ENCODE measurements at places on chromosomes 16 and 17.

GRCh38 chr17:73281928-73282327, 20.2 kb upstream of the CPSF4L start:
- no peak for DNase-seq

GRCh38 chr17:57256708-57257112, 387 bp downstream of the MSI2 start:
- DNase-seq: peak; percentile 54

GRCh38 chr17:16438173-16438556, 22.8 kb downstream of the TRPV2 start:
- no peak for DNase-seq

GRCh38 chr17:52376137-52376536, 217.6 kb upstream of the CA10 start:
- no peak for DNase-seq

DNA sequence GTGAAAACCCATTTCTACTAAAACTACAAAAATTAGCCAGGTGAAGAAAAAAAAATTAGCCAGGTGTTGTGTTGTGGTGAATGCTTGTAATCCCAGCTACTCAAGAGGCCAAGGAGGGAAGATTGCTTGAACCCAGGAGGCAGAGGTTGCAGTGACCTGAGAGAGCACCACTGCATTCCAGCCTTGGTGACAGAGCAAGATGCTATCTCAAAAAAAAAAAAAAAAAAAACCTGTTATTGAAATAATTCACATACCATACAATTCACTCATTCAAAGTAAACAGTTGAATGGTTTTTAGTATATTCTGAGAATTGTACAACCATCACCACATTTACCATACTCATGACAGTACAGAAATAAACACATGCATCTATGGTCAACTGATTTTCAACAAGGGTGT, 31.0 kb downstream of the ZNRF1 start:
- no peak for DNase-seq

GRCh38 chr16:85913688-85914422, 14.9 kb downstream of the IRF8 start:
- DNase-seq: no peak

GRCh38 chr17:75262112-75262606, 480 bp downstream of the MRPS7 start:
- no peak for DNase-seq

- DNase-seq: no peak
These were observed 27.6 kb downstream of the CCDC40 start for GRCh38 chr17:80063830-80064585.

- peak; percentile 71 for DNase-seq
These were observed 29.9 kb upstream of the ARL4D start for GRCh38 chr17:43368740-43369506.

- no peak for DNase-seq
These were observed 139.1 kb downstream of the SOX9 start for GRCh38 chr17:72259922-72260321.

DNA sequence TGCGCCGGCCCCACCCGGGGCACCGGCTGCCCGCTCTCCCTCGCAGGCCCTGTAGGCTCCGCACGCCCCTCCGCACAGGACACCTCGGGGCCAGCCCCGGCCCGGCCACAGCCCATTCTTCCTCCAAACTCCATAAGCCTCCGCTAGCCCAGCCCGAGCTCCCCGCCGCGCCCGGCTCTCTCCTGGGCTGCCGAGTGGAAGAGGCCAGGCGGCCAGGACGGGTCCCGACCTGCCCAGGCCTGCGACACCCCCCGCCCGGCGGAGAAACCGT, 397 bp downstream of the NCOR1 start:
- peak; percentile 38 for DNase-seq

DNA sequence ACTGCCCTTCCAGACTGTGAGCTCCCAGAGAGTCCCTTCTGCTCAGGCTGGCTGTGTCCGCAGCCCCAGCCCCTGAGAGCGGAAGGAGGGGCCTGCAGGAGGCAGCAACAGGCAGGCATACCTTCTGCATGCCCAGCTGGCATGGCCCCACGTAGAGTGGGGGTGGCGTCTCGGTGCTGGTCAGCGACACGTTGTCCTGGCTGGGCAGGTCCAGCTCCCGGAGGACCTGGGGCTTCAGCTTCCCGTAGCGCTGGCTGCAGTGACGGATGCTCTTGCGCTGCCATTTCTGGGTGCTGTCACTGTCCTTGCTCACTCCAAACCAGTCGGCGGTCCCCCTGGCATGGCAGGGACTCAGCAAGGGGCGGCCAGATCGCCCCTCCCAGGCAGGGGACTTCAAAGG, 9.0 kb downstream of the RHBDF1 start:
- DNase-seq: no peak

DNA sequence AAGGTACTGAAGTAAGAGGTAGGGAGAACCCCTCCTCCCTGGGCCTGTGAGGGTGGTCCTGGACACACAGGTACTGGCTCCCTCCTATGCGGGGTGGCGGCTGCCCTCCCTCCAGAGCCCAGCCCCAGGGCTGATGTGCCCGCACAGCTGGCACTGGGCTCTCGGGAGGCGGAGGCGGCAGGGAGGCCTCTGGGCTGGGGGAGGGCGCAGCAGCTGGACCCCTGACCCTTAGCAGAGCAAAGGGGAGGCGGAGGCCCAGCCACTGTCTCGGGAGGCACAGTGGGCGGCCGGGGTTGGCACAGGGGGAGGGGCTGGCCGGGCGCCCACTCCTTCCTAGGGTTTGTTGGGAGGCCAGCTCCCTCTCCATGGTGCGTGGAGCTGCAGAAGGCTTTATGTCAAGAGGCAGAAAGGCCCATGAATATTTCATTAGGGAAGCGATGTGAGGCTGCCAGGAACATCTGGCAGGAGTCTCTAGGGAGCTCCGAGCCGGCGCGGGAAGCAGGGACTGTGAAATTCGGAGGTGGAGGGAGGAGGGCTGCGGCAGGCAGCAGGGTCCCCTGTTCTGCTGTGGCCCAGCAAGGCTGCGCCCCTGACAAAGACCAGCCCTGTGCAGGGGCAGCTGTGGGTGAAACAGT, 44.1 kb upstream of the ACSF3 start:
- DNase-seq: no peak

Measured in activated CD4-positive, alpha-beta memory T cell treated with anti-CD3 and anti-CD28 coated beads, Interleukin-2, amount 10 ng/mL, durations not matched to agents 7 days and 5 days (primary cell).